NCI-H187 treated with DMSO at 0.1 percent for 48 hours (cell line): ENCODE measurements at places on chromosomes 12 and 14.

GRCh38 chr14:33057585-33057984 is 118.9 kb downstream of the NPAS3 start:
- no peak for DNase-seq

DNA sequence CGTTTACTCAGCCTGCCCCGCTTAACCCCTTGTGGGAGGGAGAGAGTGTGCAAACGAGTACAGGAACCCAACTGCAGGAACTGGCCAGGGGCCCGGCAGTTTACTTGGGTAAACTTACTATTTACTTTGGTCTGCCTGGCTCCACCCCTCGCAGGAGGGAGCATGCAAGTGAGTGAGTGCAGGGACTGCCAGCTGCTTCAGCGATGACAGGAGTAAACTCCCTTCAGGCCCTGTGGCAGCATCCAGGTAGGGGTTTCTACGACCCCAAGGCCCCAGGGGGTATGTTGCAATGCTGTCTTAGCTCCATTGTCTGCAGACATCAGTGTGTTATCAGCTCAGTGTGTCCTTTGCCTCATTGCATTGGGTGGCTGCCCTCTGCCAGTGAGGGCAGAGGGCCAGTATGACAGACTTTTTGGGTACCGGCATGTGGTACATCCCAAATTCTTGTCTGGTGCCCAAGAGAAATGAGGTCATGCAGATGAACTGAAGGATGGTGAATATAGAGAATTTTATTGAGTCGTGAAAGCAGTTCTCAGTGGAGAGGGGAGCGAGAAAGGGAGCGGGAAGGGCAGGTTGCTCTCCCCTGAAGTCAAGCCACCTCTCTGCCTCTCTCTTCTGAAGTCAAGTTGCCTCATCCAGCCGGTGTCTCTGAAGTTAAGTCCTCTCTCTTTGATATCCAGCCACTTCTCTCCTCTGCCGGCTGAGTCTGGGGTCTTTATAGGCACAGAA is 181.8 kb downstream of the FUT8 start:
- DNase-seq: no peak

DNA sequence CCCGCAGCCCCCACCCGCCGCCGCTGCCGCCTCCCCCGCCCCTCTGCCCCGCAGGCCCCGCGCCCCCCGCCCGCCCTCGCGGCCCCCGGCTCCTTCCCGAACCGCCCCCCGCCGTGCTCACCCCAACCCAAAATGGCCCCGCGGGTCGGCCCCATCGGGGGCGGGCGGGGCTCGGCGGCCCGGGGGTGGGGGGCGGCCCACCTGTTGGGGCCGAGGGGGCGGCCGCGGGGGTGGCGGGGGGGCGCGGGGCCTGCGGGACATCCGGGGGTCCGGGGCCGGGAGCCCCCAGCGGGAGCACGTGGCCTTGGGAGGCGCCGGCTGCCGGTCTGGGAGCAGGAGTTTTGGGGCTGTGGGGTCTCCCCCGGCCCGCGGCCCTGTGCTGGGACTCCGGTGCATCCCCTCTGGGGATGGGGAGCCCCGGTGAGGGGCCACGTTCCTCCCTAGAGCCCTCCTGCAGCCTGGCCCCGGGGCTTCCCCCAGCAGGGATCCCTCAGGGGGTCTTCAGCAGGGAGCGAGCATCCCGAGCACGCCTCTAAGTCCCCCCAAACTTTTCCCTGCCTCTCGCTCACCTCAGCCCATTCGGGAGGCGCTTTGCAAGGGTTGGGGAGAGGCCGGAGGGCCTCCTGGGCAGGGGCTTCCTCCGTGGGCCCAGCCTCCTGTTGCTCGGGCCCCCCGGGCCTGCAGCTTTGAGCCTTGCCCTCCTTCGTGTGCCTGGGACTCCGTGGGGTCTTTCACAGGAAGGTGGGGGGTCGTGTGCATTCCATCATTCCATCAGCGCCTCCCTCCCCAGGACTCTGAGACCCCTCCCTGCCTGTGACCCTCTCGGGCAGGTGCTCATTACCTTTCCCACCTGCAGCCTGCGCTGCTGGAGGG is 710 bp downstream of the MTA1 start:
- DNase-seq: no peak

DNA sequence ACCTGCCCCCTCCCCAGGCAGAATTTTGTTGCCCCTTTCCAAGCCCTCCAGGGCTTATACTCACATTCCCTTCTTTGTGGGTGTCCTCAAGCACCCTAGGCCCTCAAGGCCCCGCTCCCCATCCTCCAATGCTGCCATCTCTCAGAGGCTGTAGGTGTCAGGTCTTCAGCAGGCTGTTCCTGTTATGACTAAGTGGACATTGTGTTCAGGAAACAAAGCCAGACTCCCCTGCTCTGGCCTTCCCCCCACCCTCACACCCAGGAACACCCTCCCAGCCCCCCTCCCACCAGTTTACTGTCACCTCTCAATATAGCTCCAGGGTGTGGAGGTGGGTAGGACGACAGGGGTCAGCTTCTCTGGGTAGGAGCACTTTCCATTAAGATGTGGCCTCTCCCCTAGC is 1.4 kb upstream of the MYH6 start:
- no peak for DNase-seq

DNA sequence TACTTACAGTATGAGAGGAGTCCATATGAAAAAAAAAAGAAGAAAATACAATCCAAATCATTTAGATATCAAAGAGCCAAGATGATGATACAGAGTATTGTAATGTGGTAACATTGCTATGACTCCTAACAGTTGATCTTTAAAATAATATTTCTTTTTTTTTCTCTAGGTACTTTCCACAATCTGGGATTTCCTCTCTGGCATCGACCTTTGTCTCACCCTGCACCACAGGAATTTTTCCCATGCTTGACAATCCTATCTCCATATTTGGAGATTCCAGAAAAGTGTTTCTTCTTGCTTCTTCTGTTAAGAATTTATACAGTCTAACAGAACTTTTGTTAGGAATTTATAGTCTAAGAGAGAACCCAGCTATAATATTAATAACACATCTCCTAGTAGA is 184.4 kb downstream of the ITPR2 start:
- DNase-seq: no peak

GRCh38 chr12:90038289-90038688 is 329.7 kb upstream of the ATP2B1 start:
- DNase-seq: no peak

DNA sequence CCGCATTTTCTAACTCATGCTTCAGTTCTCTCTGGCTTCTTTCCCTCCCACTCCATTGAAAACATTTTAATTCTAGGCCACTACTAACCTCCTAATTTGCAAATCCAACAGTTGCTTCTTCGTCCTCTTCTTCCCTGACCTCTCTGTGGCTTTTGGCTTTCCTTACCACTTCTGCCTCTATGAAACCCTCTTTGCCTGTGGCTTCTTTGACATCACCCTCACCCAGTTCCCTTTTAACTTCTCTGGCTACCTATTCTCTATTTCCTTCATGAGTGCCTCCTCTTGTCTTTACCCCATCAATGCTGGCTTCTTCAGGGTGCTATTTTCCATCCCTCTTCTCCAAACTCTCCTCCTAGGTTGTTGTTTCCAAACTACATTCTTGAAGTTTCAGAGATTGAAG is 4.4 kb upstream of the HCFC2 start:
- no peak for DNase-seq

GRCh38 chr12:62466018-62466593 is 520 bp upstream of the MON2 start:
- DNase-seq: no peak

DNA sequence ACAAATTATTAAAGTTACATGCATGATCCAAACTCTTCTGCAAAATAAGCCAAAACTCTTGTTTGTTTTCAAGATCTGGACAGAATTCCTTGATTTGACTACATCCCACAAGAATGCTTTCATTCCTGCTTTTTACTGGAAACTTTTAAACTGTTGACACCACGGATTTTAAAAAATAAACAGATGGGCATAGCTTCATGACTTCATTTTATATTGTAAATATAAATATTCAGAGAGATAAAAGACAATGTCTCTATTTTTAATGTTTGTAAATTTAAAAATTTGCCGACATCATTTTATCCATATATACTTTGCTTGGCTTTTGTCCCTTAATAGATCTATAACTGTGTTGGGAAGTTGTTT is 134.3 kb upstream of the DCN start:
- DNase-seq: no peak
